ENCODE measurements at places on chromosomes 11 and 22. TPM values are rescaled to one million over a fixed set of nuclear protein-coding genes. Genes with fewer than 3 reads are reported as not detected.

The C2CD2L gene
- total RNA-seq, result 10.0 TPM

DNA sequence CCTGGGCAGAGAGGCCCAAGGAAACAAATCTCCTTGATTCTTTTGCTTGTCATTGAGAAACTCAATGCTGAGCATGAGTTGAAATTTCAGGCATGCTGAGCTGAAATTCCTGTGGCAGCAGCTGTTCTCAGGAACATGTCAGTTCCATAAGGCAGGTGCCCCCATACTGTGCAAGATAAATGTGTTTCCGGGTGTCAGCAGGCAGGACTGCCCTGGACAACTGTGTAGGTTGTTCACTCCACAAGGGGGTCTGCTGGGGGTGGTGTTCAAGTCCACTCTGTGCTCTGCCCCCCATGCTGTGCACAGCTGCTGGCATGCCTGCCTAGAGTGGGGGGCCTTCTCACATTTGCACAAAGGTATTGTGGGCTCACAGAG lies 133.7 kb downstream of the CTTN start:
- no peak overlapping the region for H3K4me3 ChIP-seq
- H3K4me1 ChIP-seq, result peaks cover 30% of the 10 kb centered on the region
- H3K27me3 ChIP-seq, result no peaks in the 10 kb centered on the region
- H3K27ac ChIP-seq, result no peak overlapping the region
- peaks cover 4% of the 10 kb centered on the region for H3K36me3 ChIP-seq

GRCh38 chr11:128437136-128437535 lies 150.2 kb downstream of the ETS1 start:
- H3K36me3 ChIP-seq, result peaks cover 3% of the 10 kb centered on the region
- H3K27ac ChIP-seq, result no peak overlapping the region
- DNase-seq, result no peak
- H3K4me1 ChIP-seq, result peaks cover 8% of the 10 kb centered on the region

DNA sequence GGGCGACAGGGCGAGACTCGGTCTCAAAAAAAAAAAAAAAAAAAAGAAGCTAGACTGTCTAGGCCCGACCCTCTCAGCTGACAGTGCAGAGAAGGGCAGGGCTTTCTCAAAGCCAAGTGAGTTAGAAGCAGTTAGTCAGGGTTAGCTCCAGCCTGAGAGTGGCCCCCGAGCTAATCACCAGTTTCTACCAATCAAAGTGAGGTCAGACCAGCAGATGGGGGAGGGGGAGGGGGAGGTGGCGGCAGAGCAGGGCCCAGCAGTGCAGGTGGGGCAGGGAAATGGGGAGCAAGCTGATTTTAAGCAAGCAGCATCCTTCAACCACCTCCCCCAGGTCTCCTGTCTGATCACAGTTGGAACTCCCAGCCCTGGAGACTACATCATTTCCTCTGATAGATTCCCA lies 55.3 kb upstream of the PRR5 start:
- H3K27me3 ChIP-seq, result peaks cover 3% of the 10 kb centered on the region
- DNase-seq, result no peak
- peaks cover 5% of the 10 kb centered on the region for H3K4me1 ChIP-seq
- no peaks in the 10 kb centered on the region for H3K36me3 ChIP-seq
- H3K4me3 ChIP-seq, result no peak overlapping the region

DNA sequence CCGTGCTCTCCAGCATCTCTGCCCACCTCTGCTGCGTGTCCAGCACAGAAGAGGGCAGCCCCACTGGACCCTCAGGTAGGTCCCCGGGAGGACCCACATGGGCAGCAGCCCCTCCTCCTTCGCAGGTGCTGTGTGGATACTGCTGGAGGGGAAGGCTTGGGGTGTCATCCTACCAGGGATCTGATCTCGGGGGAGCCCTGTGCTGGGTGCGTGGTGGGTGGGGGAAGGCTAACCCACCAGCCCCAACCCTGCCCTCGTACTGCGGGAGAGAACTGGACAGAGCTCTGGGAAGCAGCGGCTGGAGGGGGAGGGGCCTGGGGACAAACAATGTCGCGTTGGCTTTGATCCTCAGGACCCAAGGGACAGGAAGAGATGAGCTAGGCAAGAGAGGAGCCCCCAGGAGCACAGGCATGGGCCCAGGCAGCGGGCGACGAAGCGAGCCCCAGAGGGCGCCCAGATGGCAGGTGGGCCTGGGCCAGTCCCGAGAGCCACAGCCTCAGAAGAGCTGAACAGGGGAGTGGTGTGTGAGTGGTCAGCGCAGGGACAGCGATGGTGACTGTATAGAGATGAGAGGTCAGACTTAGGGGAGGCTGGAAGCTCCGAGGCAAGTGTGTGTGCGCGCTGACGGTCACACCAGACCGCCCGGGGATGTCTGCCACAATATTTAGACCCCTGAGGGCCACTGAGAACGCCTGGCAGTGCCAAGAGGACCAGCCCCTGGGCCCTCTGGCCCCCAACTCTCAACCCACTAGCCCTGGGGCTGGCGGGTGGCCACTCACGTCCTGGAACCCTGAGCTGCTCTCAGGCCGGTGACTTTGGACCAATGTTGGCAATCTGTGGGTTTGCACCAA lies 1.4 kb upstream of the PIM3 start:
- no peaks in the 10 kb centered on the region for H3K27me3 ChIP-seq
- H3K36me3 ChIP-seq, result no peaks in the 10 kb centered on the region
- DNase-seq, result no peak

Measured in neural crest cell (in vitro differentiated cells).